ENCODE measurements at places on chromosomes 2 and 18.

DNA sequence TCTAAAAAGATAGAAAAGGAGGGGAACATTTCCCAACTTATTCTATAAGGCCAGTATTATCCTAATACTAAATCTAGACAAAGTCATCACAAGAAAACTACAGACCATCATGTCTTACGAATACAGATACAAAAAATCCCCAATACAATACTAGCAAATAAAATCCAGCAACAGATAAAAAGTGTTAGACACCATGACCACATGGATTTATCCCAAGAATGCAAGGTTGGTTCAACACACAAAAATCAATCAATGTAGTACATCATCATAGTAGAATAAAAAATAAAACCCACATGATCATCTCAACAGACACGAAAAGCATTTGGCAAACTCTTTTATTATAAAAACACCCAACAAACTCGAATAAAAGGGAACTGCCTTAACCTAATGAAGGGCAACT lies 18.5 kb downstream of the SLC66A2 start:
- no peak for DNase-seq

DNA sequence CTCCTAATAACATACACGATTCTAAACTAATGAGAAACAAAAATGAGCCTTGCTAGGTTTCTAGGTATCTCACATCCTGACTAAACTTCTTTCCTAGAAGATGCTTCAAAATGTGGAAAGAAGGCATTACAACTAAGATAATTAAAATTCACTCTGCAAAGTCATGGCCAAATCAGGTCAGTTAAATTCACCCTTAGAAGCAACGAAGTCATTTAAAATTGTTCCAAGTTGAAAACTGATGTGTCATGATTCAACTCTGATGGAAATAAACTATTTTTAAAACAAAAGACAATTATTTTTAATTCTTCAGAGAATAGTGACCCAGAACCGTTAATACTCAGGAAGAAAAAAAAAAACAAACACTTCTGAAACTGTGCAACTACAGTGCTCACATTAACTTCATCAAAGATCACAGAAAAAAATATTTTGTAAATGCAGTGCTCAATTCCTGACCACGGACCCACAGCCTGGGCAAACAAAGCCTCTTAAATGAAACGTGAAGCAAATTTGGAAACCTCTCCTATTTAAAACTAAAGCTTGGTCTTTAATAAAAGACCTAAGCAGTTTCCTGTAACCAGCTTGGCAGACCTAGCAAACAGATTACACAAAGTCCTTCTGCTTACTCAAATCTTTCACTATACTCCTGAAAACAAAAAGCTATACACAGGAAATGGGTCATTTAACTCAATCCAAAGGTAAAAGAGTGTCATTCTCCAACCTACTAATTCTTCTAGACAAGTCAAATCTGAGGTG lies 39.0 kb downstream of the CHN1 start:
- no peak for DNase-seq

DNA sequence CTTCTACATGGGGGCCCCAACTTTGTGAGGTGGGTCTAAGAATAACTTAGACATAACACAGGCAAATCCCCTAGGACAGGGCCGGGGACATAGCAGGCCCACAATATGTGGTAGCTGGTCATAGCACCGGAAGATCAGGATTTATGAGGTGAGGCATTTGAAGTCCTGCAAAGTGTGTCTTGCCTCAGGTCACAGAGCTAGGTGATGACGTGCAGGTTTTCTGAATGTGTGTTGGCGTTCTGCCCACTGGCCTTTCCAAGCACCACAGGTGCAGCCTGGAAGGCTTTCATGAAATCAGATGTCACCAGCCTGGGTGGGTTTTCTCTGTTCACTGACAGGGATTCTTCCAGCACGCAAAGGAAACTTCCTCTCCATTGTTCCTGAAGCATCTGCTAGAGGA lies 119.1 kb downstream of the LRATD1 start:
- no peak for DNase-seq

DNA sequence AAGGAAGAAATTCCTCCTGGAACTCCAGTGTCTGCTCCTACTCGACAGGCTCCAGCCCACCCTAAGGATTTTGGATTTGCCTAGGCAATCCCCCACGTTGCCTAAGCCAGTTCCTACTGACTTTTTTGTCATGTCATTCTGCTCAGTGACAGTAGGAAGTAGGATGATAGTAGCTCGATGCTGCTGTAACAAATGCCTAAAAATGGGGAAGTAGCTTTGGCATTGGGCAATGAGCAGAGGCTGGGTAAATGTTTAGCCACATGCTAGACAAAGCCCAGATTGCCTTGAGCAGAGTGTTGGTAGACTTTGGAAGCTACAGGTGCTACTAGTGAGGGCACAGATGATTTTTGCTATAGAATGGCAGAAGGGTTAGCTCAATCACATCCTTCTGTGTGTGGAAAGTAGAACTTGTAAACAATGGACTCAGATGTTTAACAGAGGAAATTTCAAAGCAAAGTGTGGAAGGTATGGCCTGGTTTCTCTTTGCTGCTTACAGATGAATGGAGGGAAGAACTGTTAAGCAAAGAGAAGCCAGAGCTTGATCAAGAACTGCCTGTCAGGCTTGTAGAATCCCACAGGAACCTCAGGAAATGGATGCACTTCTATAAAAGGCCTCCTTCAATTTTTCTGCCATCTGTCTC lies 154.8 kb downstream of the RNF144A start:
- no peak for DNase-seq

DNA sequence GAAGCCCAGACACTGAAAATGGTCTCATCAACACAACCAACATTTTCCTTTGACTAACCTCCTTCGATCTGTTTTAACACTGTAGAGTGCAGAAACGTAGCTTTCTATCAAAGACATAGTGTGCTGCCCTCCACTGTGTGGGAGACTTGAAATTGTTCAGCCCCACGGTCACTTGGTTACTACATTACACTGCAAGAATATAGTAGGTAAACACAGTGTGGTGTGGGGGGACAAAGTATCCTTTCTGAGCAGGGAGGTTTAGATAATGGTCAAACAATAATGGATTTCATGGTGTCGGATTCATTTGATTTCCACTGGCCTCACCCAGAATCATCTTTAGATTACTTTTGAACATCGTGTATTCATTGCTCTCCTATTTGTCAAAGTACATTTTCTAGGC lies 181.0 kb downstream of the ERBB4 start:
- no peak for DNase-seq

GRCh38 chr2:40321822-40322221 lies 130.1 kb downstream of the SLC8A1 start:
- DNase-seq: no peak

DNA sequence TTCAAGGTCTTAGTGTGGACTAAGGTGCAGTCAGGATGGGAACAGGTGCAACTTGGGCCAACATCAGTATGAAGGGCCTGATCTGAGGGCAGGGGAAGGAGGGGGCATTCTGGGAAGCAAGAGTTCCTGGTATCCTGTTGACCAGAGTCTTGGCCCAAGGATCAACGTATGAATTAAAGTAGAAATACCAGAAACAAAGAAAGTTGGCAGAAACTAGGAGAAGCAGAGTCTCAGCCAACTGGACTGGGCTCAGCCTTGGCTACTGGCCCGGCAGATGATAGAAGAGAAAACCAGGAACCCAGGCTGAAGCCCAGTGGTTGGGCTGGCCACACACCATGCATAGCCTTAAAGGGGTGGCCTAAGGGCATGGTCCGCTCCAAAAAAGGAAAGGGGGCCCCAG lies 2.3 kb downstream of the CETN1 start:
- DNase-seq: no peak

GRCh38 chr2:39000552-39000951 lies 110.9 kb downstream of the ARHGEF33 start:
- no peak for DNase-seq

GRCh38 chr2:218036371-218036770 lies 32.7 kb upstream of the RUFY4 start:
- no peak for DNase-seq

DNA sequence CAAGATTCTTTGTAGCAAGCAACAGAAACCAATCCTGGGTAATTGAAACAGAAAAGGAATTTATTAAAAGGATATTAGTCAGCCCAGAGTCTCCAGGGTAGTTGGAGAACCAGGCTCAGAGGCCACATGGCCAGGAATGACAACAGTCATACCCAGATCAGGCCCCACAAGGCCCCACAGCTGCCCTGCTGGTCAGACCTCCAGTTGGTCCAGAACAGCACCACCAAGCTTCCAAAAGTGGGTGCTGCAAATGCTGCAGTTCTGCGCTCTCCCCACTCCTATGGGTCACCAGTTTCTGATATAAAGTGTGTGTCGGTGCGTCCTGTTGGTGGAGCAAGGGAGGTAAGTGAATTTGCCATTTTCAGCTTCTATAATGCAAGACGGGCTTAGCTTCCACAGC lies 29.9 kb downstream of the KLHL29 start:
- DNase-seq: no peak

DNA sequence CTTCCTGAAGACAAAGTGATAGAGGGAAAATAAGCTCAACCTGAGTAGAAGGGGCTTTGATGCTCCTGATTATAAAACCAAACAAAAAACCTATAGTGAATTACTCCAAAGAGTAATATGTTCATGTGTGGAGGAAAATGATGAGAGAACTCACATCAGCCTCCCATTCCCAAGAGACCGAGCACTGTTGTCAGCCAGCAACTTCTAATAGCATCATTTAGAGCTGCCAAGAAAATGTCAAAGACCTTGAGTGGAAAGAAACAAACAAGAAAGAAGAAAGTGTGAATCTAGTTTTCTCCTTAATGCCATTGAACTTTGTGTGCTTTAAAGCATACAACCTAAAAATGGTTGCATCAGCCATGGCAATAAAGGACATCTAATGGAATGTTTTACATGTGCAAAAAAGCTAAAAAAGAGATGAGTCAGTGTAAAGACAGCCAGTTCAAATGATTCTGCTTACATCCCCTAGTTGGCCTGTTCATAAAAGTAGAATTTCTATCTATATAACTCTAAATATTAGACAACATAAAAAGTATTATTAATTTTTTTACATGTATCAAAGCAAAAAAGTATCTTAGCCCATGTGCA lies 1066.2 kb downstream of the TDRD15 start:
- DNase-seq: no peak

- DNase-seq: no peak
These were observed 9.3 kb downstream of the CD8A start for GRCh38 chr2:86781363-86781762.

GRCh38 chr2:134460583-134460998 lies 206.7 kb downstream of the MGAT5 start:
- DNase-seq: peak; percentile 34

DNA sequence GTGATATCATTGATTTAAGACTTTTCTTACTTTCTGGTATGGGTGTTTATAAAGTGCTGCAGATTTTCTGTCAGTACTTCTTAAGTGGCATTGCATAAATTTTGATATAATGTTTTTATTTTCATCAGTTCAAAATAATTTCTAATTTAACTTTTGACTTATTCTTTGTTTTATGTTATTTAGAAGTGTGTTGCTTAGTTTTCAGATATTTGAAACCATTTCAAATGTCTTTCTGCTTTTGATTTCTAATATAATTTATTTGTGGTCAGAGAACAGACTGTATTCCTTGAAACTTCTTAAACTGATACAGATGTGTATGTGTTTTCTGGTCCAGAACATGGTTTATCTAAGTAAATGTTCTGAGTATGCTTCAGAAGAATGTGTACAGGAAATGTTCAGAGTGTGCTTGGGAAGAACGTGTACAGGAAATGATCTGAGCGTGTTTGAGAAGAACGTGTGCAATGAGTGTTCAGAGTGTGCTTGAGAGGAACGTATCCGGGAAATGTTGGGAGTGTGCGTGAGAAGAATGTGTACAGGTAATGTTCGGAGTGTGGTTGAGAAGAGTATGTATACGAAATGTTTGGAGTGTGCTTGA lies 265.7 kb upstream of the HS6ST1 start:
- DNase-seq: no peak

DNA sequence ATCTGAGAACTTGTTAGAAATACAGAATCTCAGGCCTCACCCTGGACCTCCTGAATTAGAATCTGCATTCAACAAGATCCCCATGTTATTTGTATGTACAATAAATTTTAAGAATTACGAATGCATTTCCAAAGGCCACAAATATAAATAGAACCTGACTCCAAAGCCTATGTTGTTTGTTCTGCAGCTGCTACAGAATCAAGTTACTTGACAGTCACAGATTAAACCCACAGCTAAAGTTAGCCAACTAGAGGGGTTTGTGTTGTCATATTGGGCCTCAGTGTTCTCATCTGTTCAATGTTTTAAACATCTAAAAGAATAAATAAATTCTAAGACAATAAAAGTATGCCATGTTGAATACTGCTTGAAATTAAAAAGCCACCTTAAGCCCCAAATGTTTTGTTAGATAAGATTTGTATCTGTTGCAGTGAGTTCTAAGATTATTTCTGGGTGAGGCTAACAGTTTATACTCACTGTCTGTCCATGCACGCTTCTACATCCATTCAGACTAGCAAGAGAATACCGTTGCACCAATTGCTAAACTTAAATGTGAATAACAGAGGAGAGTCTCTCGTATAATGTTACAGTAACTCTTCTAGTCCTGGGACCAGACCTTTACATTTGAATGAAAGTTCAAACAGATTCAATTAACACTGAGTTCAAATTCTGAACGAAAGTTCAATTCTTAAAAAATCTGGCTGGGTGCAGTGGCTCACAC lies 200.4 kb downstream of the MEMO1 start:
- DNase-seq: no peak

DNA sequence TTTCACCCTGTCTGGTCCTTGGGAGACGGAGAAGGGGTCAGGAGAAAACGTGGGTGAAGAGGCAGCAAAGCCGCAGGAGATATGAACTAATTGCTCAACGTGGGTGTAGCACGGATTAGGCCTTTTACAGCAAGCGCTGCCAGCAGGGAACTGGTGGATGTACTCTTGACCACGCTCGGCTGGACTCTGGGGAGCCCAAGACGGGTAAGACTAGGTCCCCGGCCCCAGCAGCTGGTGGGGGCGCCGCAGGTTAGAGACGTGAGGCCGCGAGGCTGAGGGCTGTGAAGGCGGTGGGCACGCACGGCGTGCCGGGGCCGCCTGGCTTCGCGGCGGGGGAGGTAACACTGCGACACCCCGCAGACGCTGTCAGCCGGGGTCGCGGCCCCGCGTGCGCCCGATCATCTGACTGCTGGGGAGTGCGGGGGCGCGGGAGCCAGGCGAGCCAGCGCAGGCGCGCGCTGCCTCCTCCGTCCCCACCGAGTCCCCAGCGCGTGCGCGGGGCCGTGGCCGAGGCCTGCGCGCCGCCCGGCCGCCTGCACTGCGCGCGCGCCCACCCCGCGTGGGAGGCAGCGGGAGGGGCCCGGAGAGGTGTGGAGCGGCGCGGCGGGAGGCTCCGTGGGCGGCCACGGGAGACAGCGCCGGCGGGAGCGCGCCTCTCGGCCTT lies at the start of gene CLIP4:
Gene CLIP4 (plus strand): TSS at position 470 of the 664 bp plus-strand sequence. CDS start 5,974 bp downstream, outside the sequence.
- peak; percentile 82 for DNase-seq

DNA sequence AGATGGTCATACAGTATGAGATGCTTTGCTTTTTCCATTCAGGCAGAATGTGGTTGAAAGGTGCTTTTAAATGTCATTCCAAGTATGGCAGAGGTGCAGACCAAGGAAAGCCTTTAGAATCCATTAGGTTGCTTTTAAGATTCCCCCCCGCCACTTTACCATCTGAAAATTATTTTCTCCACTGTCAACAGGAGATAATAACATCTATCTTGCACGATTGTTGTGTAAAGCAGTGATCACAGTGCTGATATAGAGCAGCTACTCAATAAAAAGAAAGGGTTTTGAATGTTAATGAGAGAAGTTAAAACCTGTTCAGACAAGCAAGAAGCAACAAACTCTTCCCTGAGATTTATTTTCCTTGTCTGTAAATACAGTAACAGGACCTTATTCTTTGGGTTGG lies 372.5 kb upstream of the GCFC2 start:
- DNase-seq: no peak
